ENCODE measurements at places on chromosomes 12 and 14.

GRCh38 chr14:105761842-105762241, 235.5 kb downstream of the TMEM121 start:
- DNase-seq: no peak

DNA sequence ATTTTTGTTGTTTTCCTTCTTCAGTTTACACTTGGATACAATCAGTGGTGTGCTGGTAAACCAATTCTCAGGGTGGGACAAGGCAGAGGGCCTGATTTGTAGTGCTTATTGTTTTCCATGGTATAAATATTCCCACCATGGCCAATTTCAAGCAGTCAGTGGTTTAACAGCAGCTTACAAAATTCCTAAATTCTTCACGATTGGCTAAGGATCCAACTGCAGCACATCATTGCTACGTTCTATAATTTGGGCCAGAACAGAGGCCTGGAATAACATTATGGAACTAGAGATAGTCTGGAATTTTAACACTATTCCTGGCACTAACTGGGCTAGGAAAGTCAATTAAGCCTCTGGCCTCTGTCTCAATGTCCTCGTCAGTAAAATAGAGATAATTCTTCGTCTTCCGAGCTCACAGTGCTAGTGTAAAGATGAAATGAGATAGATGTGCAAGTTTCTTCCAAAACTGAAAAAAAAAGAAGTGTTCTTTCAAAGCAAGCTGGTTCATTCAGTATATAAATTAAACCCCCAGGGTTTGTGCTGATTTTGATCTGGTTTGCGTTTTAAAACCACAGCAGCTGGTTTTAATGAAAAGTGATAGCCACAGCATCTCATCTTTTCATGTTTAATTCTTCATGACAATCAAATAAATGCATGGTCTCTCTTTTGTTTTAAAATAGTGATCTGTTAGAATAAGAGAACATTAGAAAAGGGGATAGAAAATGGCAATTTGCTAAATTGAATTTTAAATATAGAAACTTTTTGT, 104.1 kb downstream of the EPS8 start:
- DNase-seq: no peak

GRCh38 chr12:124098101-124098757, 125.2 kb downstream of the ZNF664 start:
- DNase-seq: no peak

DNA sequence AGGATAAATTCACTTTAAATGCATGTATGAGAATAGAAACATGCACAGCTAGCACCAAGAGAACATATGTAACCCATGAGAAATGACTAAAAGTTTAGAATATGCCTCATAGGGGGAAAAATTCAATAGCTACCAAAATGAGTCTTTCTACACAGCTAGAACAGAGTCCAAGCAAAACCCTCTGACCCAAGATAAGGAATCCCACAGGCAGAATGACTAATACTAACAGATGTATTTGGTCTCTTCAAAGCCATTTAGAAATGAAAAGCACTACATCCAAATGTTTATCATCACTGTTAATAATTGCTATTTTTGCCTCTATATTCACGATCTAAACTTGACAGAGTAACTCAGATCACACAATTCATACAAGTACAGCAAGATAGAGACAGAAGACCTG, 44.0 kb downstream of the KICS2 start:
- DNase-seq: no peak

- no peak for DNase-seq
Measured at GRCh38 chr14:39704594-39704993, 272.4 kb upstream of the FBXO33 start.

GRCh38 chr12:41772478-41772877, 372.2 kb downstream of the GXYLT1 start:
- DNase-seq: no peak

DNA sequence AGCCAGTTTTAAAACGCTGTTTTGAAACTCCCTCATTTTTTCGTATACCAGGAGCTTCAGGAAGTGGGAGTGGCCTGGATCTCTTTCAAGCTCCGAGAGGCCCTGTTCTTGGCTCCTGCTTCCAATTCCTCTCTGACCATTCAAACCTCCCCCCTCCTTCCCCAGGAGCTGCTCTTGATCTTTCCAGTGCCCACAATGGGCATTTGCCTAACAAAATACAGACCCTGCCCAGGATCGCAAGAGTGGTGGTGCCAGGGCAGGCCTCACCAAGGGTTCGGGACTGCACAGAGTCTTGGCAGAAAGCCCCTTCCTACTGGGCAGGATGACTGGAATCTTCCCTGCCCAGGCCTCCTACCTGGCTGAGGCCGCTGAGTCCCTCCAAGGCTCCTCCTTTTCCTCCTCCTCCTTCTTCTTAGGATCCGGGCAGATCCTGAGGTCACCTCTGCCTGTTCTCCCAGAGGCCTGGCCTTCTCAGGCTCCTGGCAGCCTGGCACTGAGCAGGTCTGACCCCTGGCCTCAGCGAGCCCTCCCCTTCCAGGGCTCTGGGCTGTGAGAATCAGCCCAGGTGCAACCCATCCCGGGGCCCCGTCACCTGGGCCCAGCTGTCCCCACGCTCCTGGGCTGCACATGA, 46.9 kb upstream of the NOS1 start:
- no peak for DNase-seq

DNA sequence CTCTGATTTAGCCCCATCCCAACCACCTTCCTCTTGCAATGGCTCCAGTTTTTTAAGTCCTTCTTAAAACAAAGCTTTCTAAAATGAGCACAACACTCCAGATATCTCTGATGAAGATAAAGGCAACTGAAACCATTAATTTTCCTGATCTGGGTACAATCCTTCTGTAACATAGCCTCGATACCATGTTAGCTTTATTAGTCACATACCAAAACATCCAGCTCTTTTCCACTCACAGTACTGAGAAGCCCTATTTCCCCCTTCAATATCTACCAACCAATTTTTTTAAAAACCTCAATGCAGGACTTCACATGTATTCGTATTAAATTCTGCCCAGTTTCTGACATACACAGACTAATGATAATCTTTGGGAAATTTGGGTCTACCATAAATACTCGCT, 105.9 kb downstream of the MED13L start:
- DNase-seq: no peak

DNA sequence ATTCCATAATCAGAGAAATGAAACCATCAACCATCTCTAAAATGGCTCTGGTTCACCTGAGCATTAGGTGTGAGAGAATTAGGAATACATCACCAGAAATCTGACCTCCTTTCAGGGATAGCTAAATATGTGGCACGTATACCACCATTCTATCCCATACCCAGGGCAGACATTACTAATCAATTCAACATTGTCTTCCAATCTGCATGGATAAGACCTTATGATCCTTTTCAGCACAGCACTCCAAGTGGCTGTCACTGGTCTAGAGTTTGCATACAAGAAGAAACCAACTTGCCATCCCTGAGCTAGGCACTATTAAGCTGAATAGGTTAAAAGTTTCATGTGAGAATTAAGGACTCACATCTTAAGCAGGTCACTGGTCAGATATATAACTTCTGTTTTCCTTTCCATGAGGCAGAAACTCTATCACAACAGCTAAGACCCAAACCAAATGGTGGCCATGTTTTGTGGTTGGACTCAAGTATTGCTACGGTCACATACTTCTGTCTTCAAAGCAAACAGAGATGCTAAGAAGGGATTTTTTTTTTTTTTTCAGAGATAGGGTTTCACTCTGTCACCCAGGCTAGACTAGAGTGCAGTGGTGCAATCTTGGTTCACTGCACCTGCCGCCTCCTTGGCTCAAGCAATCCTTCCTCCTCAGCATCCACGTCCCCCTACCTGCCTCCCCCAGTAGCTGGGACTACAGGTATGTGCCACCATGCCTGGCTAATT, 249.0 kb downstream of the DPF3 start:
- no peak for DNase-seq

DNA sequence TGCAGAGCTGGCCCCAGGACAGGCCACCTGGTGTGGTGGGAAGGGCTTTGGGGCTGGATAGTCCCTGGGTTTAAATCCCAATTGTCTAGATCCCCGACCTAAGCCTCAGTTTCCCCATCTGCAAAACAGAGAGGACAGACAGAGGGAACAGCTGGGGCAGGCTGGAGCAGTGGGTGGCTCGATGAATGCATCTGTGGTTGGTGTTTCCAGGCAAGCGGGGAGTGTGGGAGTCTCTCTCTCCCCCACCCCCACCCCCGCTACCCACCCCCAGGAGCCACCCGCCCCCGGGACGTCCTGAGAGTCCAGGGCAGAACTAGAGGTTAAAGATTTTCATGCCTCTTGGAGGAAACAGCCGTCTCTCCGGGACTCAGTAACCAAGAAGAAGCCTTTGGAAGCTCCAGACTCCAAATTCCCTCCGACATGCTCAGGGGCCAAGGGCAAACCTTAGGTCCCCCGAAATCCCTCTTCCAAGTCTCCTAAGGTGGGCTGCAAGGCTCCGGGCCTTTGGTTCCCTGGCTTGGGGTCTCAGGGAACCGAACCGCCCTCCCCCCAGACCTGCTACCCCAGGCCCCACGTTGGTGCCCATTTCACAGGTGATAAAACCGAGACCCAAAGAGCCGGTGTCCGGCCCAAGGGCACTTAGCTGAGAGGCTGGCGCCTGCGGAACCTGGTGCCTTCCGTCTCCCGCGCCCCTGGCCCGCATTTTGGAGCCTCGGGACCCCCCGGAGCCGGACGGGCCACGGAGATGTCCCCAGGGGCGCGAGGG, 474 bp downstream of the TRPV4 start:
- no peak for DNase-seq

DNA sequence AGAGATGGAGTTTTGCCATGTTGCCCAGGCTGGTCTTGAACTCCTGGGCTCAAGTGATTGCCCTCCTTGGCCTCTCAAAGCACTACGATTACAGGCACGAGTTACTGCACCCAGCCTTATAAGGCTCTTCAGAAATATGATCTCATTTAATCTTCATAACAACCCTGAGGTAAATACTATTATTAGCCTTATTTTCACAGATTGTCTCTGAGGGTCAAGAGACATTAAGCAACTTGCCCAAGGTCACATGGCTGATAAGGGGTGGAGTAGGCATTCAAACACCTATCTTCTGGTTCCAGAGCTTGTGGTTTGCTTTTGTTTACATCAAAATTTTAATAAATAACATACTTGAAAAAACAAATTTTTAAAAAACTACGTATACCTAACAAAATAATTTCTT, 5.1 kb downstream of the PRKAG1 start:
- no peak for DNase-seq

DNA sequence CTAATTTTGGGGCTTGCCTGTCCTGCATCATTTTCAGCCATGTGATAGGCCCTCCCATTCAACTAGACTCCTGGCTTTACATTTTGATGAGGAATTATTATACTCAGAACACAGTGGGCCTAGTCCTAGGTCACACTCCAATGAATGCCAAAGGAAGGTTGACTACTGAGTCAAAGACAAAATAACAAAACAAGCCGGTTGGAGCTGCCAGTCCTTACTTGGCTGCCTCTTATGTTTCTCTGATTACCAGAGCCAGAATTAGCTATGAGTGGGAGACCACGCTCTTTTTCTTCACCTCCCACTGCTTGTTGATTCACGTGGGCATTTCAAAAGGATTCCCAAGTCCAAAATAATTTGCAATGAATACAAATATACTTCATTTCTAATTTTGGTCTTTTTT, 78.1 kb upstream of the USP44 start:
- no peak for DNase-seq

DNA sequence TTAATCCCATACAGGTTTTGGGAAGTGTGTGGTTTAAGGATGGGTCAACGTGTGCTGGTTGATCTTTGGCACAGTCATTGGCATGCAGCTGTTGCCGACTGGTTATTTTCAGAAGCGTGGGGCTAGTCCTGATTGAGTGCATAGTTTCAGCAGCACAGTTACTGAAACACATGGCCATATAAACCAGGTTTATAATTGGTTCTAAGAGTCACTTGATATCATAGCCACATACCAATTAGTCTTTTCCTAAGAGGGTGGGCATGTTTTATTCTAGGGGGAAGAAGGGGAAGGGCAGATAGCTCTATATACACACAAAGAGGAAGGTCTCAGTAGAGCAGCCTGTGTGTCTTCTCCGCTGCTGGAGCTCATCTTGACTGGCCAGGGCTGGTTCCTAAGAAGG, 11.0 kb upstream of the RPS6KL1 start:
- DNase-seq: no peak

GRCh38 chr12:115771065-115771464, 506.4 kb downstream of the MED13L start:
- peak; percentile 12 for DNase-seq

DNA sequence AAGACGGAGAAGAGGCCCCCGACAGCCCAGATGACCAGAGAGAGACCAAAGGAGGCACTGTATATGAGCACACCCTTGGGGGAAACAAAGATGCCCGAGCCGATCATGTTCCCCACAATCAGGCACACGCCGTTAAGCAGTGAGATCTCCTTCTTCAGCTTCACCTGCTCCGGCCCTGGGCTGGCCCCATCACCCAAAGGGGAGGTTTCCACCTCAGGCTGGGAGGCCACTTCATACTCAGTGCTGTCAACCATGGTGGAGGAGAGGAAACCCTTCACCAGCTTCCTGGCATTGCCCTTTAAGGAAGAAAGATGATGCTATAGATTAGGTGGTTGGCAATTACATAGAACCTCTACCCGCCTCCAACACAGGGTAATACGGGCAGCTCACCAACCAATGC, 2.1 kb downstream of the SLC7A7 start:
- DNase-seq: no peak

DNA sequence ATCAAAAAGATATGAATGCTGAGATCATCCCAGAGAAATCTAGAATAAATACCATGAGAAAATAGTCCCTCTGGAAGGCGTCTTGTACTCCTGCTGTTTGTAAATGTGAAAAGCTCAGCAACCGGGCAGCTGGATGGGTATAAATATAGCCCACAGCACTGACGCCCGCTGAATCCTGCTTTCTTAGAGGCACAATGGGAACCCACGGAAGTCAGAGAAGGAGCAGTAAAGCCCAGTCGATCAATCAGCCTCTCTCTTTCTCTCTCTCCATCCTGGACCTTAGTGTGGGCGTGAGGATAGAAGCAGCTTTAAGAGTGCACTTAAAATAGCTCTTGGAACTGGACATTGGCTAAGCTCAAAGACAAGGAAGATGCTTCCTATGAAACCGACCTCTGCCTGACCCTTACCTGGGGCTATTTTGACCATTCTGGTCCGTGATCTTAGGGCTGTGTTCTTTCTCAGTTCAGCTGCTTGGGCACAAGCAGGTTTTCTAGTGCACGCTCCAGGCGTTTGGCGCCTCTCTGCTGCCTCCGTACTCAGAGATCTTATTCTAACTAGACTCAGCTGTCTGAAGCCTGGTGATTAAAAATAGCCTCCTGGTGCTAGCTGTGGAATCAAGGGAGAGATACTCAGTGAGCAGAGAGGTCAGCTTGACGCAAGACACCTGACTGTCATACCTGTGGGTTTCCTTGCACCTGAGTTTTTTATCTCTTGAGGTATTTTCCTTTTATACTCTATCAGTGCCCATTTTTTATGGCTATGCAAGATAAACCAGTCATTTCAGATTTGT, 144.6 kb downstream of the ETV6 start:
- no peak for DNase-seq
